ENCODE measurements at places on chromosomes 3 and 15. TPM values are rescaled to one million over a fixed set of nuclear protein-coding genes. Genes with fewer than 3 reads are reported as not detected.

The CASR gene
- 0.09 TPM for total RNA-seq

The ATP13A4 gene
- total RNA-seq, result 7.3 TPM

DNA sequence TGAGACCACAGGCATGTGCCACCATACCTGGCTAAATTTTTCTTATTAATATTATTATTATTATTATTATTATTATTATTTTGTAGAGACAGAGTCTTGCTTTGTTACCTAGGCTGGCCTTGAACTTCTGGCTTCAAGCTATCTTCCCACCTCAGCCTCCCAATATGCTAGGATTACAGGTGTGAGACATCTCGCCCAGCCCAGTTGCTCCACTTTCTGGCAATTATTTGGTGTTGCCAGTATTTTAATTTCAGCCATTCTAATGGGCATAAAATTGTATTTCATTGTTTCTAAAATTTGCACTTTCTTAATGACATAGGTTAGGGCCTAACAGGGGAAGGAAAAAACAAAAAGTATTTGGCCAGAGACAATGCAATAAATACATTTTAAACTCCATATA lies 1217.6 kb upstream of the ALCAM start:
- DNase-seq, result no peak

The ITIH1 gene
- 0.18 TPM for total RNA-seq

The HIGD2B gene
- not detected for total RNA-seq

The SLC6A1 gene
- total RNA-seq, result 167 TPM

- no peak for DNase-seq
Measured at GRCh38 chr3:106089806-106090205, 221.0 kb upstream of the CBLB start.
